CD4-positive, alpha-beta T cell (primary cell): ENCODE measurements at places on chromosomes 4 and X.

- DNase-seq = no peak
These were observed 875 bp downstream of the RGS12 start for GRCh38 chr4:3293401-3294391.

- no peak for DNase-seq
These were observed 121.2 kb upstream of the TET2 start for GRCh38 chr4:105025263-105026017.

DNA sequence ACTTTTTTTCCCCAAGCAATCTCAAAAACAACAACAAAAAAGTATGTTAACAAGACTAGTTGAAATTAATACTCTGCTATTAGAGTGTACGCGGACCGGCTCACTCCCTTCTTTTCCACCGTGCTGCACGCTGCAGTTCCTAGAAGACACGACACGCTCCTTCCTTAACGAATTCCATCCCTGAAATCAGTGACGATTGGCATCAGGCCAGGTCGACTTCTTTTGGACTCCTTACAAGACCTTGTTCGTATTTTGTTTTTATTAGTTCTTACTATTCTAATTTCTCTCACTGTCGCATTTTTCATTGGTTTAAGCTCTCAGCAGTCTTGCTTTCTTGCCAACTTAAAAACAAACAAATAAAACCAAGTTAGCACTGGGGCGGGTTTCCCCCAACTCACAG, 175.8 kb upstream of the PITX2 start:
- no peak for DNase-seq

DNA sequence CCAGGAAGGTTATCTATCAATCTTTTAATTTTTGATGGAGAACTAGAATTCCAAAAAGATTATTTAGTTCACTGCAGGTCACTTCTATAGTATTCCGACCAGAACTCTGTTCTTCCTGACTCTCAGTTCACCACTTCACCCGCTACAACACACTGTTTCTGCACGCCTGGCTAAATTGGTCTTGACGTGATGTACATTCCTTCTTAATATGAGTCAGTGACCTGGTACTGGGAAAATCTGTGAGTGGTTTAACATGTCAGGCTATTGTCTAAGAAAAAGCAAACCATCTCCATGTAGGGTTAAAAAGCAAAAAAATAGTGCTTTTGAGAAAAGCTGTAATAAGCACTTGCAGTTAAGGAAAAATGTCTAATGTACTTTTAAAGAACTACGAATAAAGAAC, 120.4 kb downstream of the NDST3 start:
- no peak for DNase-seq

DNA sequence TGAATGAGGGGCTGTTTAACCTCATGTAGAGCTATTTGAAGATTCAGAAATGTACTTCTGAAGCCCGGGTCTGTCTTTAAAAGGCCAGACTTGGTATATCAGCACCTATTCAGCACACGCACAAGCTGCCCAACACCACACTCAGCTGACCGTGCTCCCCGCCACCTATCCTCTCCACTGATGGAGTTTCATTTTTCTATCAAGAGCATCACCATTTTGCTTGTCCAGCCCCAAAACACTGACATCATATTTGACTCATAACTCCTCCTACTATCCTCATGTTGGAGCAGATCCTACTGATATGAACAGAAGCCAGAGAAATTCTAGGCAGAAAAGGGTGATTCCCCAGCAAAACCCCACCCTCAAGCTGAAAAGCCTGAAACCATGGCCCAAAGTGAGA, 100.3 kb downstream of the SORBS2 start:
- DNase-seq = no peak

DNA sequence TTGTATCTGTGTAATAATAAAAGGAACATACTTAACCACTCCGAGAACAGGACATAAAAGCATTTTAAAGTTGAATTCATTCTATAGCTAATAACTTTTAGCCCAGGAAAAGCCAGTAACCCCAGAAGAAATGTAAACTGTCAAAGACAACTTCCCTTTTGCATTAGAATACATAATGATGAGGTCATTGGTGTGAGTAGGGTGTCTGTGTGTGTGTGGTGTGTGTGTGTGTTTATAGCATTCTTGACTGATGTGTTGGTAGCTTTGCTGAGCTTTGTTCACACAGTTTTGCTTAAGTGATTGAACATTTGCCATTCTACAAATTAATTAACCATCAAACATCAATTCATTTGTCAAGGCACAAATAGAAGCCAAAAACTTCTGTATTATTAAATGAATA, 559.6 kb downstream of the ARAP2 start:
- no peak for DNase-seq

- DNase-seq = no peak
These were observed 125.5 kb upstream of the MAP3K15 start for GRCh38 chrX:19640693-19641374.

- no peak for DNase-seq
These were observed 7.4 kb downstream of the BGN start for GRCh38 chrX:153502131-153502530.

GRCh38 chr4:153464068-153464467, 2.1 kb upstream of the TMEM131L start:
- no peak for DNase-seq

GRCh38 chr4:65670331-65671031, at the start of gene EPHA5:
EPHA5 (minus strand) TSS chr4:65670489; CDS start chr4:65669742, 747 bp downstream.
- DNase-seq = no peak

DNA sequence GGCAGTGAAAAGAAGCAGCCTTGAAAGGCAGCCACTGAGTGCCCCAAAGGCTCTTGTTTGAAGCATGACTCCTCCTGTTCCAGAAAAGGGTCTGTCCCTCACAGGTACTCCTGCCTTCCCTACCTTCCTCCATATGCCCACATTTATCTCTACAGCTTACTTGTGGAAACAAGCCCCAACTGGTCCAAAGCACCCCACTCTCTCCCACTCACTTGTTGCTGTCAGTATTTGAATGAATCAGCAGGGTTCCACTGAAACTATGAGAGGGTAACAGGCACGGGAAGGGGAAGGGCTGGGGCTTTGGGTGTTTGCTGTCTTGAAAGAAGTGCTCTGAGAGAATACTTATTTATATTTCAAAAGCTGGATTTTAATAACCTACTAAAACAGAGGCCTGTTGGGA, 34.9 kb downstream of the GPR143 start:
- no peak for DNase-seq

DNA sequence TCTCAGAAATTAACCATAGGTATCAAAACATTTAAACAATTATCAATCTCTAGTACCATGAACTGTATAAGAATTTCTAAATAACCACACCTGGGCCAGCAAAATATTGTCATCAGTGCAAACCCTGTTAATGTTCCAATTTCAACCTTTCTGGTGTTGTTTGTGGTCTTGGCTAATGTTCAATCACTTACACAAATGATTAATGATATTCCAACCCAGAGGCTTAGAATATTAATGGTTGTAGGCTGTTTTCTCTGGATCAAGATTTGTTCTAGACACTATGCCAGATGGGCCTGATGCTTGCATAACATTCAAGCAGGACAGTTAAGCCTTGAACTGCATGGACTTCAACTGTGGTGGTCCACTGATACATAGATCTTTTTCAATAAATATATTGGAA, 69.1 kb downstream of the HS3ST1 start:
- DNase-seq = no peak

GRCh38 chr4:181688432-181688831, 554.8 kb upstream of the TENM3 start:
- no peak for DNase-seq

DNA sequence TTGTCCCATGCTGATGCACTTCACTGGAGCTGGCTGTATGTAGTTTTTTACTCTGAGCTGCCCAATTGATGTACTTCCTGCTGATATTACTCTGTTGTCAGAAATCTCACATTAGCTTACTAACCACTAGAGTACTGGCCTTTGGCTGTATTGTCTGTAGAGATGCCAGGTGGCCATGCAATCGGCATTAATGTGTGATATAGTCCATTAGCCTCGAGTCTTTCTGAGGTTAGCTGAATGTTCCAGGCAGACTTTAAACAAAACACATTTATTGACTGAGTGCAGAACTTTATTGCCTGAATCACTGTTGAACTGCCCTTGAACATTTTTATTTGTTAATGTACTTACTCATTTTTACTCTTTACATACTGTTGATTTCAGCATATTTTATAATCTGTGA, 335.2 kb downstream of the PCDH10 start:
- no peak for DNase-seq
